Uterus (tissue), 4 donors: ENCODE measurements at places on chromosomes 2 and 18. TPM values are rescaled to one million over a fixed set of nuclear protein-coding genes. Genes with fewer than 3 reads are reported as not detected.

The SULT1C4 gene
- total RNA-seq, result 12.0 TPM

The IL36G gene
- total RNA-seq, result not detected

The SEPTIN10 gene
- 137 TPM for total RNA-seq

The CCDC148 gene
- total RNA-seq, result 9.7 TPM

The METTL8 gene
- 10.3 TPM for total RNA-seq
